Neural crest cell (in vitro differentiated cells): ENCODE measurements at places on chromosomes 12 and 14. TPM values are rescaled to one million over a fixed set of nuclear protein-coding genes. Genes with fewer than 3 reads are reported as not detected.
A peak's percentile ranks its signal among the peaks of the same experiment; 100 is the strongest.

The PAPLN gene
- 2.7 and 4.1 TPM in 2 replicates for total RNA-seq

DNA sequence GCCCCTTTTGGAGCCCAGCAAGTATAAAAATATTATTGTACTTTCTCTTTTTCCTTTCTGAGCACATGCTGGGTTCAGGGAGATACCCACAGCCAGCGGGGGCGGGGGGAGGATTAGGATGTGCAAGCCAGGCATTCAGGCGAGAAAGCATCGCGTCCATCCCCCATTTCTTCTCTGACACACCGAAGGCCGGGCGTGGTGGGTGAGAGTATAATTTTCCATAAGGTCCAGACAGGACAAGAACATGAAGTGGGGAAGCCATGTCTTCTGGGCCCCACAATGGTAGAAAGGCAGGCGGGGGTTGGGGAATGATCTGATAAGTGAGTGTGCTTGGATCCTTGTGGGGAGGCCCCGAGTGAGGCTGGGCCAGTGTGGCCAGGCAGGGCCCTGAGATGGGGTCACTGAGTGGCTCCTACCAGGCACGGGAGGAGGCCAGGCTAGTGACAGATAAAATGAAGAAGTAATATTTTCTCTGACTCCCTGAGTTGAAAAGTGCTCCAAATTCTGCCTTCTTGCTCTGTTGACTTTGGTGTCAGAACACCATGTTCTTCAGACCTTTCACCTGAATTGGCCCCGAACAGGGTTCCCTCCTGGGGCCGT is 10.7 kb upstream of the LRTM2 start:
- DNase-seq, result no peak
- H3K27ac ChIP-seq, result peak overlapping the region; percentile 94
- H3K36me3 ChIP-seq, result no peaks in the 10 kb centered on the region
- H3K4me1 ChIP-seq, result peaks cover 29% of the 10 kb centered on the region
- H3K27me3 ChIP-seq, result no peaks in the 10 kb centered on the region

The GAPDH gene
- total RNA-seq, result 3,867 and 3,984 TPM in 2 replicates

DNA sequence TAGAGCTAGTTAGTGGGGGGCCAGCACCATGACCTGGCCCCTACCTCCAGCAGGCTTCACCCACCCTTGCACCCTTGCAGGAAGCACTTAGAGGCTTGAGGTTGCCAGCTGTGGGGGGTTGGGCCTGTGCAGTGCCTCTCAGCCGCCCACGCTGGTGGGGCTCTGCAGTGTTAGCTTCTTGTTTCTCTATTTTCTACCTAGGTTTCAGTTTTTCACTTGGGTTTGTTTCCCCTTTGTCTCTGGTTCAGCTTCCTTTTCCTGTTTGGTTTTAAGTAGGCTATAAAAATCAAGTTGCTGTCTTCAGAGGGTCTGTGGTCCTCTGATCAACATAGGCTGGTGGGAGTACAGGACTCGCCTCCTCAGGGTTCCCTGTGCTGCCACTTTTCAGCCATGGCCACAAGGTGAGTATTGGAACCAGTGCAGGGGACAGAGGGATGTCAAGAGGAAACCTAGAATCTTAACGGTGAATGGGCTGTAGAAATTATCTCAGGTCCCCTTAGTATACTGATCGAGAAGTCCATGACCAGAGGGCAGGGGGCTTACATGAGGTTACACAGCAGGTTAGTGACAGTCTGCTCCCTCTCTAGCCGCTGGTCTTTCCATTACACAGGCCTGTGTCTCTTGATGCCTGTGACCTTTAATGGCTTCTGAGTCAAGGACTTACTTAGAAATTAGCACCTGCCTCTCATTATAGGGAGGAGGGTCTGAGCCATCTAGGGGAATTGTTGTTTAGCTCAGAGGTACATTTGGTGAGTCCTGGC is at the start of gene EVL:
TSS of gene EVL (plus strand) at position 312 of the 761 bp plus-strand sequence. CDS start at position 391, 79 bp downstream.
- H3K4me3 ChIP-seq, result no peak within 1 kb of the TSS
- peaks cover 31% of the 10 kb centered on the region for H3K4me1 ChIP-seq
- H3K27ac ChIP-seq, result no peak within 1 kb of the TSS

- H3K27ac ChIP-seq, result no peak overlapping the region
- H3K27me3 ChIP-seq, result no peaks in the 10 kb centered on the region
- no peak overlapping the region for H3K4me3 ChIP-seq
- DNase-seq, result no peak
- peaks cover 4% of the 10 kb centered on the region for H3K36me3 ChIP-seq
These were observed 91.1 kb downstream of the FOXN3 start for GRCh38 chr14:89325959-89326358.

GRCh38 chr14:49584058-49584457 is 2.1 kb downstream of the RPS29 start:
- DNase-seq, result no peak
- peaks cover 30% of the 10 kb centered on the region for H3K36me3 ChIP-seq
- H3K4me1 ChIP-seq, result peaks cover 48% of the 10 kb centered on the region
- H3K27ac ChIP-seq, result peak overlapping the region; percentile 52

DNA sequence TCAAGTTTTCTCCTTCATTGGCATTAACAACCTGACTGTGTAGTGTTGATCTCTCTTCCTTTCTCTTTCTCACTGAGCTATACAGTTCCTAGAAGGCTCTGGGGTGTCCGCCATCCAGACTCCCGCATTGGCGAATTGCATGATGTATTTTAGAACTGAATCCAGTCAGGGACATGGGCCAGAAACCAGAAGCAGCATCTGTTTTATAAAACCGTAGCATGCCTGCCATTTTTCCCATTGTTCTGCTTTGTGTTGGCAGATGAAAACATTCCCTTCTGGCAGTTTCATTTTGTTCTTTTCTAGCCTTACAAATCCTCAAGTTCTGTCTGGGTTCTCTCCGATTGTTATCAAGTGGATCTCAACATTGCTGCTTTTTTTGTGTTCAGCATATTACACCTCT is 268.3 kb upstream of the SEL1L start:
- H3K36me3 ChIP-seq, result no peaks in the 10 kb centered on the region
- no peaks in the 10 kb centered on the region for H3K27me3 ChIP-seq
- no peak for DNase-seq
- no peak overlapping the region for H3K27ac ChIP-seq
- H3K4me1 ChIP-seq, result peaks cover 8% of the 10 kb centered on the region

The LLPH gene
- total RNA-seq, result 24.9 and 26.2 TPM in 2 replicates

DNA sequence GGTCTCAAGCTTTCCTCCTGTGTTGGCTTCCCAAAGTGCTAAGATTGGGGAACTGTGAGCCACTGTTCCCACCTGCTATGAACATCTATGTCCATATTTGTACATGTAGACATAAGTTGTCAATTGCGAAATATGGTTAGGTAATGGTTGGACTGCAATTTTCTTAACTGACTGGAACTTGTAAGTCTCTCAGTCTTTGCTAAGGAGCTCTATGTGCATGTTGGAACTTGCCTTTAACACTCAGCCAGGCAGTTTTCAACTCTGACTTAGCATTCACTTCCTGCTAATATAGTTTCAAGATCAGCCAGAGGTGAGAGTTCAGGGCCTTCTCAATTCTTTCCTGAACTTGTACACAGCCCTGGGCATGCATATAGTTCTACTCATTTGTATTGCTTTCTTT is 44.5 kb upstream of the EEA1 start:
- H3K4me1 ChIP-seq, result peaks cover 24% of the 10 kb centered on the region
- no peak overlapping the region for H3K4me3 ChIP-seq
- no peak for DNase-seq
- H3K27ac ChIP-seq, result no peak overlapping the region

DNA sequence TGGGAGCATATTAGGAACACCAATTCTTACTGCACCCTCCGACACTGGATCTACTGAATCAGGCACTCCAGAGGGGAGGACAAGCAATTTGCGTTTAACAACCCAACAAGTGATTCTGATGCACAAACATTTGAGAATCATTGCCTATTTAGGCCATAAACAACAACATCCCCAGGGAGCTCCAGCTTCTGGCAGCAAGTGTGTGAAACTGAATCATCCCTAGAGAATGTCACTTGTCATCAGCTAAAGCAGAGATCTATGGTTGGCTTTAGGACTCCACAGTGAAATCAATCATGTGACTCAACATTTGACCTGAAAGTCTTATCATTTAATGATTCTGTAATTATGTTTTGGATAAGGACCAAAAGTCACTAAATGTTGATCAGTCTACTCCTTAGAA is 505.0 kb upstream of the FLRT2 start:
- no peaks in the 10 kb centered on the region for H3K4me1 ChIP-seq
- H3K27ac ChIP-seq, result no peak overlapping the region
- DNase-seq, result no peak
- no peaks in the 10 kb centered on the region for H3K27me3 ChIP-seq

DNA sequence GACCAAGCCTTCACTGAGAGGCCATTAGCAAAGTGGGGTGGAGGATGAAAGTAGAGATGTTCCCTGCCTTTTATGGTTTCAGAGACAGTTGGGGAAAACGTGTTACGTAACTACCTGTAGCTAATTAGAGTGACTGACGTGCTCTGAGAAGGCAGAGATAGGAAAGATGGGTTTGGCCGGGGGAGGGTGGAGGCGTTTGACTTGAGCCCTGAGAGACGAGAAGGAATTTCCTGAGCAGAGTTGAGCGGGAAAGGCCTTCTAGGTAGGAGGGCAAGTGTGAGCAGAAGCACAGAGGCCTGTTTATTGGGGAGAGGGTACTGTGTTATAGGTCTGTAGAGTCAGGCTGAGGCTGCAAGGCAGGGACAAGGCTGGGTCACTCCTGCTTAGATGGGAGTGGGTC is 8.6 kb downstream of the TUNAR start:
- no peaks in the 10 kb centered on the region for H3K4me1 ChIP-seq
- H3K36me3 ChIP-seq, result no peaks in the 10 kb centered on the region
- H3K27ac ChIP-seq, result no peak overlapping the region
- no peak for DNase-seq
- H3K4me3 ChIP-seq, result no peak overlapping the region
- H3K27me3 ChIP-seq, result peaks cover 16% of the 10 kb centered on the region

- no peaks in the 10 kb centered on the region for H3K4me1 ChIP-seq
- H3K27me3 ChIP-seq, result no peaks in the 10 kb centered on the region
- H3K27ac ChIP-seq, result no peak overlapping the region
- H3K4me3 ChIP-seq, result no peak overlapping the region
- no peak for DNase-seq
- no peaks in the 10 kb centered on the region for H3K36me3 ChIP-seq
These were observed 12.7 kb upstream of the SLC2A3 start for GRCh38 chr12:7948589-7949260.

GRCh38 chr14:78170203-78170602 is at the start of gene NRXN3:
Gene NRXN3 (plus strand): TSS chr14:78170373. CDS start chr14:78243094, 72,721 bp downstream.
- DNase-seq, result peak; percentile 34
- H3K27me3 ChIP-seq, result peaks cover 57% of the 10 kb centered on the region

The TMEM132C gene
- 10.6 and 10.9 TPM in 2 replicates for total RNA-seq

- no peak overlapping the region for H3K27ac ChIP-seq
- peaks cover 15% of the 10 kb centered on the region for H3K4me1 ChIP-seq
- no peaks in the 10 kb centered on the region for H3K36me3 ChIP-seq
- DNase-seq, result no peak
- H3K4me3 ChIP-seq, result no peak overlapping the region
These were observed 51.0 kb upstream of the BCL11B start for GRCh38 chr14:99322731-99323599.

GRCh38 chr12:46217541-46218321 is 51.1 kb downstream of the SLC38A1 start:
- H3K4me3 ChIP-seq, result no peak overlapping the region
- no peaks in the 10 kb centered on the region for H3K27me3 ChIP-seq
- H3K27ac ChIP-seq, result no peak overlapping the region
- peaks cover 29% of the 10 kb centered on the region for H3K36me3 ChIP-seq

DNA sequence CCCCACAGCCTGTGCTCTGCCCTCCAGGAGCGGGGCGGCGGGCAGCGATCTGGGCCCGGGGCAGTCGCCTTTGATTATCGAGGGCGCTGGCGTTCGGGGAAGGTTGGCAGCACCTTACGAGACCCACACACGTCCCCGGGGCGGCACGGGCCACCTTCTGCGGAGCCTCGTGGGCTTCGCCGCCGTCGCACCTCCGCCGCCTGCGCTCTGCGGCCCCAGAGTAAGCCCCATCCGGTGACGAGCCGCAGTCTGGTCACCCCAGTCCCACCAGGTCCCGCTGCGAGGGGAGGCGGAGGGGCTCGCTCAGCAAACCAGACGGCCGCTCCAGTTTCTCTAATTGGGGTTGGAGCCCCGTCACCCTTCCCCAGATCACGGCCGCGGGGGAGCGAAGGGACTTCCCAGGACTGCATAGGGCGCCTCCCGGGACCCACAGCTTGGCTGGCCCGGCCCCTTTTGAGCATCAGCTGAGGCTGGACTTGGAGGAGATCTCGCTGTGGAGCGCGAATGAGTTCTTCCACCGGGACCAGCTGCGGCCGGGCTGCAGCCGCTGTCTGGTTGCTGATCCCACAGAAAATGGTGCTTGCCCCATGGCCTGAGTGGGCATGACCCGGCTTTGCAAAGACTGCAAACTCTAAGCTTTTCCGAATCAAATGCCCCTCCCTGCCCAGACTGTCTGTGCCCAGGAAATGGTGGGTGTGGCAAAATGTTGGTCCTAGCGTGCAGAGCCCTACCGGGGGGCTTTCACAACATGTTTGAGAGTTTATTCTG is 560 bp downstream of the LGALS3 start:
- peak; percentile 15 for DNase-seq
- peaks cover 66% of the 10 kb centered on the region for H3K27me3 ChIP-seq
- no peak overlapping the region for H3K27ac ChIP-seq
- H3K4me1 ChIP-seq, result peaks cover 21% of the 10 kb centered on the region
- peak overlapping the region; percentile 69 for H3K4me3 ChIP-seq
- peaks cover 2% of the 10 kb centered on the region for H3K36me3 ChIP-seq

The SMCO2 gene
- not detected in 2 replicates for total RNA-seq

- H3K36me3 ChIP-seq, result no peaks in the 10 kb centered on the region
- no peak overlapping the region for H3K4me3 ChIP-seq
- H3K27ac ChIP-seq, result no peak overlapping the region
These were observed 421.5 kb upstream of the SEL1L start for GRCh38 chr14:81955123-81955522.

DNA sequence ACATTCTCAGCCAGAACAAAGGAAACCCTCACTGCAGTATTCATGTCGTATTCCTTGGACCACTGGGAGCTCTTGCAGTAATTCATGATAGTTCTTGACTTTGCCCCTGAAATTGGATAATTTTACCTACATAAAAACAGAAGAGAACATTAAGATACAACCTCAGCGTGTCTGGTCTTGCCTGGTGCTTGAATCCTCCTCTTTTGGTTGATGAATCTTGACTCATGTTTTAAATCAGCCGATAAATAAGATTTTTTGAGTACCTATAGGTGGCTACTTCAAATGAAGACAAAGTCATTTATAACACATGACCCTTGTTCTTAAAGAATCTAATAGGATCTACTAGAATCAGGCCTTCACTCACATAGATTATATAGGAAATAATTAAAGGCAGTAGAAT is 221.0 kb downstream of the PTPRO start:
- H3K27me3 ChIP-seq, result no peaks in the 10 kb centered on the region
- no peak overlapping the region for H3K27ac ChIP-seq
- H3K4me1 ChIP-seq, result peaks cover 13% of the 10 kb centered on the region

- H3K4me3 ChIP-seq, result no peak overlapping the region
- H3K36me3 ChIP-seq, result peaks cover 4% of the 10 kb centered on the region
- H3K27ac ChIP-seq, result no peak overlapping the region
- H3K4me1 ChIP-seq, result no peaks in the 10 kb centered on the region
These were observed 886.3 kb upstream of the SEL1L start for GRCh38 chr14:82419933-82420332.
